ENCODE measurements at places on chromosomes 7 and 10. TPM values are rescaled to one million over a fixed set of nuclear protein-coding genes. Genes with fewer than 3 reads are reported as not detected.
A peak's percentile ranks its signal among the peaks of the same experiment; 100 is the strongest.

Gene HIBADH
- 77.4 TPM for total RNA-seq

Gene UBE2H
- total RNA-seq = 130 TPM

Gene ADARB2
- 8.5 TPM for total RNA-seq

Gene NKX2-3
- 0.24 TPM for total RNA-seq

Gene FAM237B
- total RNA-seq = not detected

Gene INSYN2A
- 2.4 TPM for total RNA-seq

Gene GPC2
- 20.7 TPM for total RNA-seq

DNA sequence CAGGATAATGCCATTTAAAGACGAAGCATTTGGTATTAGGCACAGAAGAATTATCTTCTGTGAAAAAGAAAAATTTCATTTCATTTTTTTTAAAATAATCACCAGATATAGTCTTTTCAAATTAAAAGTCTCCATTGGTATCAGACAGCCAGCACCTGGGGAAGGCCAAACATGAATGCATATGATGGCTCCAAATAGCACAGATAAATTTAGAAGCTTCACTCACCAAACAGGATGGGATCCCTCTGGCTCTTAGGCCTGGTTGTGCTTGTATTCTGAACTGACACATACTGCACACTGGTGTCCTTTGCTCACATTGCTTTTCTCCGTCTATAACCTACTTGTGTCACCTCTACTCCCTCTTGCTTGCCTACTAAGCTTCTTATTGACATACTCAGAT, 169.5 kb upstream of the CHRM2 start:
- no peak for DNase-seq
- H3K27me3 ChIP-seq = no peaks in the 10 kb centered on the region
- H3K27ac ChIP-seq = no peak overlapping the region
- H3K4me1 ChIP-seq = no peaks in the 10 kb centered on the region
- H3K4me3 ChIP-seq = no peak overlapping the region
- H3K36me3 ChIP-seq = no peaks in the 10 kb centered on the region

GRCh38 chr10:22837351-22837750, 90.5 kb upstream of the ARMC3 start:
- no peaks in the 10 kb centered on the region for H3K27me3 ChIP-seq
- H3K27ac ChIP-seq = no peak overlapping the region
- no peak for DNase-seq
- H3K36me3 ChIP-seq = no peaks in the 10 kb centered on the region

GRCh38 chr7:94612253-94612652, 43.7 kb downstream of the SGCE start:
- H3K27ac ChIP-seq = no peak overlapping the region
- DNase-seq = no peak
- H3K27me3 ChIP-seq = no peaks in the 10 kb centered on the region
- H3K4me3 ChIP-seq = no peak overlapping the region
- no peaks in the 10 kb centered on the region for H3K4me1 ChIP-seq

DNA sequence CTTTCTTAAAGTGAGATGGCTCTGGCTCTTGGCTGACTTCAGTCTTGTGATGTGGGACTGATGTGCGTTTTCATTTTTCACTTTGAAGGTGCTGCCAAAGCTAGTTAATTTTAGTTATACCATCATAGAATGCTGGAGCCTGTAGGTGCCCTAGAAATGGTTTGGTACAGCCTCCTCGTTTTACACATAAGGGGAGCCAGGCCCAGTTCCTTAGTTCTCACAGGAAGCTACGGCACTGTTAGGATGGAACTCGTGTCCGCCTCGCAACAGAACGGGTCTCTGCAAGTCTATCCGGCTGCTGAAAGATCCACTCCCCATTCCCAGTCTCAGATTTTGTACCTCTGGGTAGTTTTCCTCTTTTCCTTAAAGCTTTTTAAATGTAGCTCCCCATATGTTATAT, 173.2 kb upstream of the PRPS1L1 start:
- no peak overlapping the region for H3K4me3 ChIP-seq
- H3K27me3 ChIP-seq = no peaks in the 10 kb centered on the region
- no peak overlapping the region for H3K27ac ChIP-seq

DNA sequence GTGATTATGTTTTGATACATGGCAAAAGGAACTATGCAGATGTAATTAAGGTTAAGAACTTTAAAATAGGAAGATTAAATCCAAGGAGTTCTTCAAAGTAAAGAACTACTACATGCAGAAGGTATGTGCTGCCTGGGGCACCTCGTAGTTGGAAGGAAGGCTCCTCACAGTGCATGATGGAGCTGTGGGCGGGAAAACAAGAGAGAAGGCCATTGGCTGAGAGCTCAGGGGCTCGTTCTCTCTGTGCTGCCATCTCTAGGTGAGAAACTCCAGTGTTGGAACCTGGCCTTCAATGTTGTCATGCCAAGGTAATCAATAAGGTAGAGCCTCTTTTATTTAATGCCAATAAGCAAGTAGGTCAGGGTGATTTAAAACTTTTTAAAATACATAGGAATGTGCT, 391.4 kb upstream of the ETV1 start:
- no peaks in the 10 kb centered on the region for H3K36me3 ChIP-seq
- no peaks in the 10 kb centered on the region for H3K27me3 ChIP-seq
- no peaks in the 10 kb centered on the region for H3K4me1 ChIP-seq
- H3K27ac ChIP-seq = no peak overlapping the region

GRCh38 chr7:7704867-7705266, 13.5 kb downstream of the RPA3 start:
- H3K27me3 ChIP-seq = no peaks in the 10 kb centered on the region
- H3K27ac ChIP-seq = no peak overlapping the region
- H3K4me1 ChIP-seq = no peaks in the 10 kb centered on the region

DNA sequence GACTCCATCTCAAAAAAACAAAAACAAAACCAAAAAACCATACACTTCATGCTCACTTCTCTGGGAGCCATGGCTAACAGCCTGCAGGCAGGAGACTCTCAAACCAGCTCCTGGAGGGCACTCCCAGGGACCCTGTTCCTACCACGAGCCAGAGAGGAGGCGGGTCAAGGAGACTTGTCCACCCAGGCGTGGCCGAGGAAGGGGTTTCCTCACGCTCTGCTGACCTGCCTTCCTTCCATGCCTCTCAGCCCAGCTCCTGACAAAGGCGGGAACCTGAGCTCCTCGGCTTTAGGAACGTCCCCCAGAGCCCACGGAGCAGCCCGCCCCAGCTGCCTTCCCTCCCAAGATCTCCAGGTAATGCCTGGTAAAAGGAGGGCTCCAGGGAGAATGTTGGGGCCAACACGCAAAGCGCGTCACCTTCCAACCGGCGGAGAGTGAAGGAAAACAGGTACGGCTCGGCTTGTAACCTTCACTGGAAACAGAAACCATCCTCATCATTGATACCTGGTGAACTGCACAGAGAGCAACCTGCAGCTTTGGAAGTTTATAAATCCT, 9.5 kb downstream of the GPR146 start:
- no peak overlapping the region for H3K4me3 ChIP-seq
- no peaks in the 10 kb centered on the region for H3K36me3 ChIP-seq
- DNase-seq = no peak
- no peaks in the 10 kb centered on the region for H3K27me3 ChIP-seq

DNA sequence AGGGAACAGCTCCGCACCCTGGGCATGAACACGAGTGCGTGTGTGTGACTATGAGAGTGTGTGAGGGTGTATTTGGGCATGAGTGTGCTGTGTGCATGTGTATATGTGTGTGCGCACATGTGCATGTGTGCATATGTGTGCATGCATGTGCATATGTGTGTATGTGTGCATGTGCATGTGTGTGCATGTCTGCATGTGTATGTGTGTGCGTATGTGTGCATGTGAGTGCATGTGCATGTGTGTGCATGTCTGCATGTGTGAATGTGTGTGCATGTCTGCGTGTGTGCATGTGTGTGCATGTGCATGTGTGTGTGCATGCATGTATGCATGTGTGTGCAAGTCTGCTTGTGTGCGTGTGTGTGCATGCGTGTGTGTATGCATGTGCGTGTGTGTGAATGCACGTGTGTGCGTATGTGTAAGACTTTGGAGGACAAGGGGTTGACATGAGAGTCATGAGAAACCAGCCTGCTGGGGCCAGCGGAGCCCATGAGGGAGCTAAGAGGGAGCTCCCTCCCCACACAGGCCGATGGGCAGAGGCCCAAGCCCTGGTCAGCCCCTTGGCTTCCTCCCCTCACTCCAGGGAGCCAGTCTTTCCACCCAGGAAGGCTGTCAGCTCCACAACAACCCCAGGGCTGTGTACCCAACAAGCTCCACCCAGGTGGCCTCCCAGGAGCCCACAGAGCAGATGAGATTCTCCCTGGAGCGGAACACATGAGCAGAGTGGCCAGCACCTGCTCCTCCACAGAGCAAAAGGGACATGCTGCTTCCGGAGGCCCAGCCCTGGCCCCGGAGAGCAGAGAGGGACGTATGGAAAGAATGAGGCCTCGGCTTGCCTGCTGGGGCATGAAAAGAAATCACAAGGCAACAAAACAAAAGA, 142.5 kb upstream of the PPP2R2D start:
- no peak overlapping the region for H3K4me3 ChIP-seq
- no peak overlapping the region for H3K27ac ChIP-seq
- no peaks in the 10 kb centered on the region for H3K36me3 ChIP-seq
- no peak for DNase-seq

DNA sequence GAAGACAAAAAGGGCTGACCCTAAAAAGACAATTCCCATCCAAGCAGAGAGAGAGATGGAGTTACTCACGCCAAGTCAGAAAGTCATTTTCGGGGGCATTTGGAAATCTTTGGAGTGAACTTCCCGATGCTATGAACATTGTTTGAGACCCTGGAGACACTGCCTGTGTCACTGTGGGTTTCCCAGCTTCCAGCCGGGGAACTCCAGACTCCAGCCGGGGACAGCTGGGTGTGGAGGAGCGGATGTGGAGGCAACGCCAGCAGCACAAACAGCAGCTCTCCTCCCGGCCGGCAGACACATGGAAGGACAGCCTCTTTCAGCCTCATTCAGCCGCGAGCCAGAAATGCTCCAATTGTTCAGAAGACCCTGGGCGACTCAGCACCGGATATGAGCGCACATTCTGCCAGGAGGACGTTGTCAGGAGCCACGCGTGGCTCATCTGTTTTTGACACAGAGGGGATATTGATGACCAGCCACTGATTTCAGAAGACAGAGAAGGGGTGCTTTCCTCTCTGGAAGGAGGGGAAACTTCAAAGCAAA, 97.6 kb downstream of the PRPF18 start:
- H3K27ac ChIP-seq = no peak overlapping the region
- H3K4me3 ChIP-seq = no peak overlapping the region
- DNase-seq = peak; percentile 29

- DNase-seq = peak; percentile 19
- no peaks in the 10 kb centered on the region for H3K27me3 ChIP-seq
- H3K4me3 ChIP-seq = no peak overlapping the region
- H3K4me1 ChIP-seq = no peaks in the 10 kb centered on the region
- no peaks in the 10 kb centered on the region for H3K36me3 ChIP-seq
These were observed 41.5 kb upstream of the SMIM30 start for GRCh38 chr7:113159746-113160339.

- no peak for DNase-seq
- no peaks in the 10 kb centered on the region for H3K27me3 ChIP-seq
- H3K36me3 ChIP-seq = no peaks in the 10 kb centered on the region
- no peak overlapping the region for H3K27ac ChIP-seq
These were observed 116.9 kb upstream of the SVIL start for GRCh38 chr10:29751684-29752083.

GRCh38 chr7:29825775-29826529, 19.6 kb downstream of the WIPF3 start:
- no peak for DNase-seq
- no peaks in the 10 kb centered on the region for H3K36me3 ChIP-seq
- no peaks in the 10 kb centered on the region for H3K27me3 ChIP-seq
- H3K27ac ChIP-seq = no peak overlapping the region
- no peak overlapping the region for H3K4me3 ChIP-seq
- peaks cover 3% of the 10 kb centered on the region for H3K4me1 ChIP-seq

DNA sequence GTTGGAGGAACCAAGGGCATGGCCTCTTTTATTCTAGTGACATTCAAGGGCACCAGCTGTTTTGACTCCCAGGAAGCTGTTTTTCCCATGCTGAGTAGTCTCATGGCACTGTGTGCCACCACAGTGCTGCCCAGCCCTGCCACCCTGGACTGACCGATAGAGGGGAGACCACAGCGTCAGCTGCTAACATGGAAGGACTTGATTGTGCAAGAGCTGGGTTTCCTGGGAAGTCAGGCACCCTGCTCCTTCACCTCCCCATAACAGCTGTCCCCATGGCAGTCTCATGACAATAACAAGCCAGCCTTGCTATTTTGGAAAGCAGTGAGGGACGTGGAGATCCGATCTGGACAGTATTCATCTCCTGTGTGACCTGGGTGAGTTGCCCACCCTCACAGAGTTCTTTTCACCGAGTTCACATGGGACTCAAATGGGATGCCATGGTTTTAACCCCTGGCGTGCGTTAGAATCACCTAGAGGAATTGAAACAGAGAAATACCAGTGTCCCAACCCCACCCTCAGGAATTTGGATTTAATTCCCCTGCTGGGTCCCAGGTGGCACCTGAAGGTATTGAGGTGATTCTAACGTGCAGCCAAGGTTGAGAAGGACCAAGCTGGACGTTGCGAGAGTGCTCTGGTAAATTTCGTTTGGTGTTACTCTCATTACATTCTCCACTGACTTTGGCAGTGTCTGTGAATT, 174.8 kb downstream of the CELF2 start:
- no peak overlapping the region for H3K4me3 ChIP-seq
- DNase-seq = no peak
- no peaks in the 10 kb centered on the region for H3K4me1 ChIP-seq

DNA sequence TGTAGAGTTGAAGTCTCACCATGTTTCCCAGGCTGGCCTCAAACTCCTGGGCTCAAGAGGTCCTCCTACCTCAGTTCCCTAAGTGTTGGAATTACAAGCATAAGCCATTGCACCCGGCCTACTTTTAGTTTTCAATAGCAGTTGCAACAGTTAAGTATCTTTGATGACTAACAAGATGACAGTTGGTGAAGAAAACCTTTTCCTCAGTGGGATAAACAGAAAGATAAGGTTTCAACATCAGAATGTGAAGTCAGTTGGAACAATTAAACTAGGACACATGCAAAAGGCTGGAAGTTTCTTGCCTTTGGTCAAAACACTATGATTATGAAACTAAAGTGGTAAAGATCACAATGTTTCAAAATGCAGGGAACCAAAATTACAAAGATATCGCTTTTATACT, 169.2 kb downstream of the ZNF438 start:
- no peaks in the 10 kb centered on the region for H3K36me3 ChIP-seq
- no peak overlapping the region for H3K4me3 ChIP-seq
- no peaks in the 10 kb centered on the region for H3K27me3 ChIP-seq
- peaks cover 53% of the 10 kb centered on the region for H3K4me1 ChIP-seq
- H3K27ac ChIP-seq = peak overlapping the region; percentile 81
- no peak for DNase-seq

DNA sequence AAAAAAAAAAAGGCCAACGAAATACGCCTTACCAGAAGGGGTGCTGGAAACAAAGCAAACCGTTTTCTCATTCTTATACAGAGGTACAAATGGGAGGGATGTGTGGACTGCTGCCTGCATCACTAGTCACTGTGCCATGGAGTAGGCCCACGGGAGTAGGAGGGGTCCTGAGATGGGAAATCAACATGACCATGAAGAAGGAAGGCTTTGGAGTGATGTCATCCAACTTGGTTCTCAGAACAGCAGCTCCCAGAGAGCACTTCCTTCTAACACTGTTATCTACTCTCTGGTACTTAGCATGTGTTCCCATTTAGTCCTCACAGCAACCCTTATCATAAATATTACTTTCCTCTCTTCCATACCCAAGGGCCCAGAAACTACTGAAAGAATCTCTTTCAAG, 60.0 kb upstream of the LRGUK start:
- no peak for DNase-seq
- H3K4me3 ChIP-seq = no peak overlapping the region
- H3K27me3 ChIP-seq = no peaks in the 10 kb centered on the region
- no peaks in the 10 kb centered on the region for H3K4me1 ChIP-seq
- no peak overlapping the region for H3K27ac ChIP-seq
- no peaks in the 10 kb centered on the region for H3K36me3 ChIP-seq

GRCh38 chr10:113610631-113611601, 52.9 kb downstream of the NRAP start:
- H3K27ac ChIP-seq = no peak overlapping the region
- H3K36me3 ChIP-seq = no peaks in the 10 kb centered on the region
- no peak for DNase-seq
- H3K4me1 ChIP-seq = no peaks in the 10 kb centered on the region
